ENCODE measurements at places on chromosomes 3 and 15.

DNA sequence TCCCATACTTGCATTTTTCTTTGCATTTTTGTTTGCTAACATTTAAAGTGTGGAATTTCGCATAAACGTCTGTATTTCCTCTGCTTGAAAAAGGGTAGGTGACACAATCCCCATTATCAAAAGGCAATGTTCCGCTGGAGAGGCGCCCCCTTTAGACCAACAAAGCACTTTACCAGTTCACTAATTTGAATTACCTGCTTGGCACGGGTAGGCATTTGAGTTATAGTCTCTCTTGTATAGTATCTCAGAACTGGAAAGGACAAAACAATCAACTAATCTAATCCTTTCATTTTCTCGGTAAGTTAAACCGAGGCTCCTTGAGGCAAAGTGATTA is 775 bp upstream of the CCDC39 start:
- no peak for DNase-seq

DNA sequence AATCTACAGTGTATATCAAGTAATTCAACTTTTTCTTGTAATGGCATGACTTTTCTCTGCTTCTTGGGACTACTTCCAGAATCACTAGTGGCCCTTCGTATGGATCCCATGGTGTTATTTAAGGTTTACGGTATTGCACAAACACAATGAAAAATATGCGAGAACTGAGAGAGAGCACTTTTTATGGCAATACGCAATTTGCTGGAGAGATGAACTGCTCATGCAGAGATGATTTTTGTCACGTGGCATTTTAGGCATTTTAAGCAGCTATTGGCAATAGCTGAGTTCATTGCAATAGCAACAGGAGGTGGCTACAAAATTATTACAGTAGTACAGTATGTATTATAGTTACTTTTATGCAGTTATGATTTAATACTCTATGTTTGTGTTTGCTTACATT is 294.0 kb downstream of the UBE2E2 start:
- no peak for DNase-seq

DNA sequence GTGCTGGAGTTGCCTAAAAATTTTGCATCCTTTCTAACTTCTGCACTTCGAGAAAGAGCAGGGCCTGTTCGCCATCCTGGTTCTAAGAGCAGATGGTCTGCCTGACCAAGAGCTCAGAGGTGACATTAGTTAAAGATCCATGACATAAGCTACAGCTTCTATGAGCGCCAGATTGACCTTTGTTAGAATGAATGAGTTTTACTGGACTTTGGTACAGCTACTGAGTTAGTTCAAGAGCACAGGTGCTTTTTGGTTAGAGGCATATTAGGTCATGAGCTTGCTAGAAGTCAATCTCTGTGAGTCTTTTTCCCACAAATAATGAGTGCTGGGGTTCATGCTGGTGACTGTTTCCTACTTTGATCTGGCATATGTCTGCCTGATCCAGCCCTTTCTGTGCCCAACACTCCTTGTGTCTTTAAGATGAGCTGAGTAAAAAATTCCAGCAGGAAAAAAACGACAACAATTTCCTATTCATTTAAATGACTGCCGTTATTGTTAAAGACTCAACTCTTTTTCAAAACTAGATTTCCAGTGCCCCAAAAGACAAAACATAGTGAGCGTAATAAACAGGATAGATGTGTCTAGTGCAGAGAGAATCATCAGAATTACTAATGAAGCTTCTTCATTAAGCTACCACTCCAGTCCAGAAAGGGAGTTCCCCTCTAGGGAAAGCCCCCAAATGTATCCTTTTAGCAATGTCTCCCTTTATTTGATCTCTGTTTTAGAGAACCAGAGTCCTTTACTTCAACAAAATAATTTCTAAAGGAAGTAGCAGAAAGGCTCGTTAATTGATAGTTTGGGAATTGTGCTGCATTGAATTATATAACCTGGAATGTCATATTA is 152.9 kb downstream of the SLCO3A1 start:
- DNase-seq = no peak

- DNase-seq = no peak
Observed at GRCh38 chr15:99616773-99617342, 51.1 kb downstream of the MEF2A start.

- DNase-seq = peak; percentile 50
Observed at GRCh38 chr15:63492541-63493077, 11.8 kb upstream of the USP3 start.

GRCh38 chr3:118144919-118145318 is 889.7 kb downstream of the IGSF11 start:
- no peak for DNase-seq

GRCh38 chr15:62788224-62788623 is 254.3 kb upstream of the TPM1 start:
- DNase-seq = no peak

DNA sequence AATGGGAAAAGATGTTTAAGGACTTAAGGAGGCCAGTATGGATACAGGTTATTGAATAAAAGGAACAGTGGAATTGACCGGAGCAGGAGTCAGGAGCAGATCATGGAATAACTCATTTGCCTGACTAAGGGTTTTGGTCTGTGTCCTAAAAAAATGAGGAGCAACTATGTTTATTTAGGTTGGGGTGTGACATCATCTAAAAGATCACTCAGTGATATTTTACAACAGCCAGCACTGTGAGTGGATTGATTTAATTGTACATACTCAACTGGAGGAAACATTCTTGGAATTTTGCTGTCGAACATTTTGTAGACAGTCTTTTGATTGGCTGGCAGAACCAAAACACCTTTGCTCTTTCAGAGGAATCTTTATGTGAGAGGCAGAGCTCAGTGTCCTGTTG is 348.6 kb upstream of the CDIN1 start:
- no peak for DNase-seq

DNA sequence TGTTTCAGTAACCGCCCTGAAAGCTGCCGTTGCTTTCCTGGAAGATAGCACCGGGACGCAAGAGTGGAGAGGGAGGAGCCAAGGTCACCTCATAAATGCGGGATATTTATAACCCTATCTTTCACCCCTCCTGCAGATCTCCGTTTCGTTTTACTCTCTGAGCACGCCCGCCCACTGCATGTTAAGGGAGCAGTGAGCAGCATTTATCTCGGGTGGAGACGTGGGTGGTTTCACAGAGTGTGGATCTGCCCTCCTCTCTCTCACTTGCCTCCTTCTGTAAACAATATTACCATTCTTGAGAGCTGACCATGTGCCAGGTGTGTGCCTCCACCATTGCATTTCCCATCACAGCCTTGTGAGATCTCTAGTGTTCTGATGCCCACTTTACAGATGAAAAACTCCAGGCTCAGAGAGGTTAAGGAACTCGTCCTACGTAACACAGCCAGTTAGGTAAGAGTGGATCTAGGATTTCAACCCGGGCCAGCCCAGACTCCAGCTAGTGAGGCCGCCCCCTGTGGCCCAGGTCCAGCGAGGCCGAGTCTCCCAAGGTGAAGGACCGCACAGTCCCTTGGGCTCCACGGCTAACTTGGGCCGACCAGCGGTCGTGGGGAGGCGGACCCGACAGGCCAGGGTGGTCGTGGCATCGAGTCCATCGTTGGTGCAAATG is 16.9 kb upstream of the SEMA4B start:
- peak; percentile 69 for DNase-seq

DNA sequence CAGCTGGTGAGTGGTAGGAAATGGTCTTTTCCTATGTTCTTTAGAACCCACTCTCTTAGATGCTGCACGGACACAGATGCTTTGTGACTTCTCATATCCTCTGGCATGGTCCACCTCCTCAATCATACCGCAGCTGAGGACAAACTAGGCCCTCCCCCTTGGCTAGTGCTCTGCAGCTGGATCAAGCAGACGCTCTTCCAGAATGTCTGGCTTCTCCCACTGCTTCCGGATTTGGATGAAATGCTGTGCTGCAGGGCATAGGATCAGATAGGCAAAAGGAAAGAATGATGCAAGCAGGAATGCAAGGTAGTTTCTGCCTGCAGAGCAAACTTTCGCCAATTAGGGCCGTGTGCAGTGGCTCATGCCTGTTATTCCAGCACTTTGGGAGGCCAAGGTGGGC is 75.7 kb upstream of the SLC4A7 start:
- peak; percentile 62 for DNase-seq

- no peak for DNase-seq
Observed at GRCh38 chr3:178794711-178795110, 258.5 kb downstream of the KCNMB2 start.

- no peak for DNase-seq
Observed at GRCh38 chr15:81573098-81573746, 199.2 kb upstream of the TMC3 start.

GRCh38 chr15:78197632-78198031 is 36.7 kb downstream of the ACSBG1 start:
- DNase-seq = no peak

DNA sequence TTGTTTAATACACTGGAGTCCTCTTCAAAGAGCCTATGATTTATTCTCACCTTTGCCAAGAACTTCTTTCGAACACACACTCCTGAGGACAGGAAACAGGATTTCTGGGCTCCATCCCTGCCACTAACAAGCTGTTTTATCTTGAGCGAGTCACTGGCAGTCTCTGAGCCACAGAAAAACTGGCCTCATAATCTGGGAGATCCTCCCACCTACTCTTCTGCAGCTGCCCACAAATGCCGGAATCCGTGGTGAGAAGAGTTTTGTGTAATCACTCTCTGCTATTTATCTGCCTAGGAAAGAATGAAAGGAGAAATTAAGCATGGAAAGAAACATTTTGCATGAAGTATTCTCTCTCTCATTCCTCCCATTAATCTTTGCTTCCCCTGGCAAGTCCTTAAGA is 172.0 kb upstream of the TRIM42 start:
- no peak for DNase-seq

DNA sequence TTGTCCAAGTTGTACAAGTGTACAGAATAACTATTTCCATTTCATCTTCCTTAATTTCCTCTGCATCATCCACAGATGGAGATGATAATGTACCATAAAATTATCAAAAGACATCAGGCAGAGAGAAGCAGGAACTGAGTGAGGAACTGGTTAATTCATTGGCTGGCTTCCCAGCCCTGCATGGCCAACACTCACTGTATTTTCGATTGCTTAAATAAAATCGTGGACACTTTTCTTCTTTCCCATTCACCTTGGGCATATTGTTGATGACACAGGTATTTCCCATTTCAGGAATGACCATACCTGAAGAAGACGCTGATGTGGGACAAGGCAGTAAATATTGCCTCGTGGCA is 144.2 kb upstream of the ABHD17C start:
- no peak for DNase-seq

DNA sequence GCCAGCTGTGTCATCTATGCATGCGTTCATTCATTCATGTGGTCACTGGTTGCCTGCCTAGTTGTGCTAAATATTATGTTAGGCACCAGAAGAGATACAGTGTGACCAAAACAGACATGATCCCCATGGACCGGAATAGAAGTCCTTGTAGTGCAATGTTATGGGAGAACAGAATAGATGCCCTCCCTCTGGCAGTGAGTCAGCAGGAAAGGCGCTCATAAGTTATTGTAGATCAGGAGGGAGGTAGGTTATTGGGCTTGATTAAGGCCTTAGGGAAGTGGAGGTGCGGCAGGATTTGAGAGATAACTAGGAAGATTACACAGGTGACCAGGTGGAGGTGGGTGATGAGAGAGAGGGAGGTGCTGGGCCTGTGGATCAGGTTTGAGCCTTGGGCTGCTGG is 5.2 kb downstream of the MCTP2 start:
- DNase-seq = no peak

GRCh38 chr3:127792541-127793292 is 29.6 kb downstream of the MGLL start:
- peak; percentile 90 for DNase-seq

DNA sequence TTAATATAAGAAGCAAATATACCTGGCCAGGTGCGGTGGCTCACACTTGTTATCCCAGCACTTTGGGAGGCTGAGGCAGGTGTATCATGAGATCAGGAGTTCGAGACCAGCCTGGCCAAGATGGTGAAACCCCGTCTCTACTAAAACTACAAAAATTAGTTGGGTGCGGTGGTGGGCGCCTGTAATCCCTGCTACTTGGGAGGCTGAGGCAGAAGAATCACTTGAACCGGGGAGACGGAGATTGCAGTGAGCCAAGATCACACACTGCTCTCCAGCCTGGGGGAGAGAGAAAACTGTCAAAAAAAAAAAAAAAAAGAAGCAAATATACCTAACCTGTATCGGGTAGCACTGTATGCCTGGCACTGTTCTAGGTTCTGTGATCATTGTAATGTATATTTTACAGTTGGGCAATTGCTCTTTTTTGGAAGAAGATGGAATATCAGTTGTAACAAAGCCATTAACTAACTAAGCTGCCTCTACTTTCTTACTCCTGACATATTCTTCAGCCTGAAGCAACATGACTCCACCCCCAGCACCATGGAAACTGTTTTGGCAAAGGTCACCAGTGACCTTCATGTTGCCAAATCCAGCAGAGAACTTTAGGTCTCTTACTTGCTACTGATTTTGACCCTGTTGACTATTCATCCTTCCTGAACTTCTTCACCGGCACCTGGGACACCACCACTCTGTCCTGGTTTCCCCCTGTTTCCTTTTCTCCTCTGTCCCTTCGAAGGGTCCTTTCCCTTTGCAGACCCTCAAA is 203.8 kb downstream of the RPLP1 start:
- no peak for DNase-seq

- peak; percentile 31 for DNase-seq
Observed at GRCh38 chr3:123068601-123069381, 2.0 kb downstream of the PDIA5 start.

DNA sequence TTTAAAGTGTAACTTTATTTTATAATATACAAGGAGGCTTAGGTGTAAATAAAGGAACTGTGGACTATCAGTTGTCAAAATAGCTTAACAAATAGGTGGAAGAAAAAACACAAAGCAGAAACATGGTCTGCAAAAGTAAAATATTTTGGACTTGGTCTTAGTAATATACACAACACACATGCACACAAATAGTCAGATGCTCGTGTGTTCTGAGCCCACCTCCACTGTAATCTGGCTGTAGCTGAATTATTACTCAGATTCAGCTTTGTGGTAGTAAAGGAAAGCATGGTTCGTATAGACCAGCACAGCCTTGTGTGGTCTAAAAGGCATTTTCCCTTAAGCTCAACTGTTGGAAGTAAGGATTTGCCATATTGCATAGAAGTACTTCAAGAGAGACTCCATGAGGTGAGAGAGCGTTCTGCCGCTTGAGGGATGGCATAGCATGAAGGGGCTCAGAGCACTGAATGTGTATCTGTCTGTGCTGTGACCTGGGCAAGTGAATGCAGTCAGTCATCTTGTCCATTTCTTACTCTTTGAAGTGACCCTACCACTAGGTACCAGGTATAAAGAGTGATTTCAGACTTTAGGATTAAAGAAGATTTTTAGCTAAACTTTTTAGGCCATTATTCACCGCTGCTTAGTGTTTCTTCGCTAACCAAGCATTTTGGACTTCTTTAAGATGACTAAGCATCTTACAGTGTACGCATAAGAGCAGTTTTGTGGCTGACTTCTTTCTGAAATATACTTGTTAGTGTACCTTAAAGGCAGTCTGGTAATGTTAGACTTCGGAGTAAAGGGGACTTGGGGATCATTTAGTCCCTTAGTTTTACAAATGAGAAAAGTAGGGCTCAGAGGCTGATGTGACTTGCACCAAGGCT is 15.2 kb downstream of the TPM1 start:
- no peak for DNase-seq

- no peak for DNase-seq
Observed at GRCh38 chr3:177618873-177619733, 421.8 kb upstream of the TBL1XR1 start.
